ENCODE measurements at places on chromosomes 11 and 22.

- DNase-seq = no peak
Measured at GRCh38 chr11:2474059-2474901, 29.5 kb downstream of the KCNQ1 start.

- no peak for DNase-seq
Measured at GRCh38 chr22:45187891-45188290, 24.2 kb downstream of the NUP50 start.

- DNase-seq = no peak
Measured at GRCh38 chr11:118139578-118139977, 13.0 kb downstream of the SCN4B start.

- DNase-seq = peak; percentile 72
Measured at GRCh38 chr11:10117709-10118351, 176.2 kb downstream of the SBF2 start.

- DNase-seq = no peak
Measured at GRCh38 chr11:2300936-2301630, 635 bp downstream of the C11orf21 start.

GRCh38 chr11:74460481-74461154, 6.7 kb downstream of the KCNE3 start:
- peak; percentile 72 for DNase-seq

DNA sequence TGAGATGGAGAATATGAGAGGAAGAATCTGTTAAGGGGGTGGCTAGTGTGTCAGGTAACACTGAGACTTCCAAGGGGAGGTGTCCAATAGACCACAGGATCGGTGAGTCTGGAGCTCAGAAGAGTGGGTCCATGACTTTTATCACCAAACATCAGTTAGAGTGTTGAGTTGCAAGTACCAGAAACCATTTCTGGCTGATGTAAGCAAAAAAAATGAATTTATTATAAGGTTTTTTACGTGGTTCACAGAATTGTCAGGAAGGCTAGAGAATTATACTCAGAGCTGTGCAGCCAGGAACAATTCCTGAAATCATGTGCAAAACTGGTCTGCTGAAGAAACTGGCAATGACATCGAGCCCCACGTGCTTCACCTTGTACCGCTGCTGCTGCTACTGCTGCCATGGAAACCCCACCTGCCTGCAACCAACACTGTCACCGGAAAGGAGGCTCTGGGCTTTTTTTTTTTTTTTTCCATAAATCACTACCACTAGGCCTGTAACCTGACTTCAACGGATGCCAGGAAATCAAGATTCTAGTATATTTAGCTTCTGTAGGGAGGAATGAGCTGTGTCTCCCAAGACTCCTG, 16.6 kb upstream of the STK33 start:
- peak; percentile 65 for DNase-seq

DNA sequence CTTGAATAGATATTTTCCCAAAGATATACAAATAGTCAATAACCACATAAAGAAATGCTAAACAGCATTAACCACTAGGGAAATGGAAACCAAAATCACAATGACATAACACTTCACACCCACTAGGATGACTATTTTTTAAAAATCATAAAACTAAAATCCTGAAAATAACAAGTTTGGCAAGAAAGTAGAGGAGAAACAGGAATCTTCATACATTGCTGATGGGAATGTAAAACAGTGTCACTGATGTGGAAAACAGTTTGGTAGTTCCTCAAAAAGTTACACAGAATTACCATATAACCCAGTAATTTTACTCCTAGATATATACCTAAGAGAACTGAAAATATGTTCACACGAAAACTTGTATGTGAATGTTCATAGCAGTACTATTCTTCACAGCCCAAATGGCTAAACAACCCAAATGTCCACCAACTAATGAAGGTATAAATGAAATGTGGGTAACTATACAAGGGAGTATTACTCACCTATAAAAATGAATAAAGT, 12.5 kb downstream of the PICALM start:
- no peak for DNase-seq

DNA sequence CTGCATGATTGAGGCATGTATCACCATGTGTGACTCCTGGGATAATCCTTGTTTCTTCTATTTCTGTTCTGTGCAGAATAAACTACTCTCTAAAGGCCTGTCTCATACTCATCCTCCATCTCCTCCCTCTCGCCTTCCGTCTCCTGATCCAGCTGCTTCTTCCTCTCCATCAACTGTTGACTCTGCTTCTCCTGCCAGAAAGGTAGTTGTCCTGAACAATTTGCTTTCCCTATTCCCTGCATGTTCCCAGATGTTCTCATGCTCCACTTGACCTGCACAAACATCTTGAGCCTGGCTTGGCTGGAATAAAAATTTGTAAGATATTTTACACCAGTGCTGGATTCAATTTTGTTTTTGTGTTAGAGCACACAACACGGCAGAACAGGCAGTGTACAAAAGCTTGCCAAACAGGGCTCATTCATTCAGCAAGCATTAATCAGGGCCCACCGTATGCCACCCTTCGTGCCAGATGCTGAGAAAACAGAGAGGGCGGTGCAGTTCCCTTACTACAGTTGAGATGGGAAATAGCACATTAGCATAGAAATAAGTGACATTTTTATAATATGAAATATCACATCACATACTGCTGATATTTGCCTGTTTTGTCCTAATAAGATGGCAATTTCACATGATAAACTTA, 133.3 kb upstream of the PARVA start:
- DNase-seq = no peak

DNA sequence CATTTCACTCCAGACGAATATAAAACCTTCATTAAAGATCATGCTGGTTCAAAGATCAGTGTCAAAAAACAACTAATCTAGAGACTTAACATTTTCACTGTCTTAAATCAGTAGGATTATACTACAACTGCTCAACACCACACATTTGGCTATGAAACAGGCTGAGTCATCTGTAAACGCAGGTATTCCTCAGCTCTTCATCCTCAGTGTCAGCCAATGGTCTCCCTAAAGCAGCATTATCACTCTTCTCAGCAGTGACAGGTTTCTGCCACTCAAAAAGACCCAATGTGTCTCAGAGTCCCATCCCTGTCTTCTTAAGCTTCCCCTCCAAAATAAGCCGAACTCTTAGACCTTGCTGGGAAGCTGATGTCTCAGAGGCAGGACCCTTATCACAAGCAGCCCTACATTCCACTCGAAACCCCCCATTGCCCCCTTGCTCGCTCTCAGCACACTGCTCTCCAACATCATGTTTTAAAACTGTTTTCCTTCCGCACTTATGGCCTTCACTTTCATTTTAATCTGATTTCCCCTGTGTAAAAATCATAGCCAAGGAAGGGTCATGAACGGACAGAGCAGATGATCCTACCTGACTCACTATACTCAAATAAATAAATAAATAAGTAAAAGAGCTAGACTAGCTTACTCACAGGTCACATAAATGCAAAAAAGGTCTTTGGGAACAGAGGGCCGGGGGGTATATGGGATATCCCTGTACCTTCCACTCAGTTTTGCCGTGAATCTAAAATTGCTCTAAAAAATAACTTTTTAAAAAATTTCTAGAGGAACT, 23.0 kb downstream of the CDON start:
- no peak for DNase-seq

GRCh38 chr11:18235394-18236334, 938 bp downstream of the SAA4 start:
- DNase-seq = no peak
